Neuronal stem cell (in vitro differentiated cells): ENCODE measurements at places on chromosomes 5 and 9.

DNA sequence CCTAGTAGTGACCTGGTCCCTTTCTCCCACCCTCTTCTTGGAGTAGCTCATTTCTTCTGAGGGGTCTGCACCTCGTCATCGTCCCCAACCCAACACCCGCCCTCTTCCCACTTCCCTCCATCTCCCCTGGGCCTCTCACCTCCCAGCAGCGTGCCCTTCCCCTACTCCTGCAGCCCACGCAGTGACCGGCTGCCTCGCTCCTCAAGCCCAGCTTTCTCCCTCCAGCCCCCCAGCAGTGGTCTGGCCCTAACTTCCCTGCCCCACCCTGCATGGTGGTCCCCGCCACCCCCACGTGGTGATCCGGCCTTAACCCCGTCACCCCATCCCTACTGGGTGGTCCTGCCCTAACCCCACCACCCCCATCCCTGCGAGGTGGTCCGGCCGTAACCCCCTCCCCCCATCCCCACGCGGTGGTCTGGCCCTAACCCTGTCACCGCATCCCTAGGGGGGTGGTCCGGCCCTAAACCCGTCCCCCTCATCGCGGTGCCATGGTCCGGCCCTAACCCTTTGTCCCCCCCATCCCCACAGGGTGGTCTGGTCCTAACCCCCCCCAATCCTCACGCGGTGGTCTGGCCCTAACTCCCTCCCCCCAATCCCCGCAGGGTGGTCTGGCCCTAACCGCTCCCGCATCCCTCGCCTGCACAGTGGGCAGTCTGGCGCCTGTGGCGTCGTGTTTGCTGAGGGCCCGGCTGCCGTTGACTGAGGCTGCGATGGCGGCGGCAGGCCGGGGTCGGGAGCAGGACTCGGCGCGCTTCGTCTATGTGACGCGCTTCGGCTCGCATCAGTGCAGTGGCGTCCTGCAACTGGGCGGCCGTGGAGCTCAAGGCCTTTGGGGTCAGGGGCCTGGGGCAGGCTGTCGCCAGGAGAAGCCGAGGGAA is at the start of gene C5orf47:
C5orf47 (plus strand) TSS at position 617 of the 878 bp plus-strand sequence; CDS start at position 711, 94 bp downstream.
- DNase-seq, result no peak

GRCh38 chr5:21071421-21071820 is 1083.4 kb upstream of the CDH18 start:
- DNase-seq, result no peak

GRCh38 chr9:114559830-114560513 is 27.6 kb upstream of the ATP6V1G1 start:
- DNase-seq, result no peak

DNA sequence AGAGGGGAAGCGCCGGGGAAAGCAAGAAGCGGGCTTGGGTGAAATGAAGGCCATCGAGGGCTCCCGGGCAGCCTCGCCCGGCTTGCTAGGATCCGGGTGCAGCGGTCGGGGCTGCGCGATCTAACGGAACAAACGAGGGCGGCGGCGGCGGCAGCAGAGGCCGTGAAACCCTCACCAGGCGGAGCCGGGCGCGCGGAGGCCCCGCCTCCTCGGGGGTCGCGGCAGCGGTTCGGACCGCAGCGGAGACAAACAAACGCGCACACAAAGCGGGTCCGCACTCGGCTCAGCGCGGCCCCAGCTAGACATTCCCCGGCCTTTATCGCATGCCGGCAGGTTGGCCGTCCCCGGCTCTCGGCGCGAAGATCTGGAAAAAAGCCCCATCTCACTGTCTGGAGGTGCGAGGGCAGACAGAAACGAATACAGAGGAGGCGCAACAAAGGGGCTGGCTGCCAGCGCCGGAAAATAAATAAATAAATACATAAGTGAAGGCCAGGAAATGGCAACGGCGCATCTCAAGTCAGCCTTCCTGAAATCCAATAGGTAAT is 10.5 kb upstream of the TRIM36 start:
- peak; percentile 78 for DNase-seq

- no peak for DNase-seq
Observed at GRCh38 chr9:101514071-101514470, 19.6 kb upstream of the RNF20 start.

GRCh38 chr9:23702311-23702922 is 123.6 kb downstream of the ELAVL2 start:
- DNase-seq, result no peak

- no peak for DNase-seq
Observed at GRCh38 chr5:117486261-117486660, 911.6 kb upstream of the SEMA6A start.

- DNase-seq, result no peak
Observed at GRCh38 chr9:101375546-101375945, 9.3 kb downstream of the BAAT start.

DNA sequence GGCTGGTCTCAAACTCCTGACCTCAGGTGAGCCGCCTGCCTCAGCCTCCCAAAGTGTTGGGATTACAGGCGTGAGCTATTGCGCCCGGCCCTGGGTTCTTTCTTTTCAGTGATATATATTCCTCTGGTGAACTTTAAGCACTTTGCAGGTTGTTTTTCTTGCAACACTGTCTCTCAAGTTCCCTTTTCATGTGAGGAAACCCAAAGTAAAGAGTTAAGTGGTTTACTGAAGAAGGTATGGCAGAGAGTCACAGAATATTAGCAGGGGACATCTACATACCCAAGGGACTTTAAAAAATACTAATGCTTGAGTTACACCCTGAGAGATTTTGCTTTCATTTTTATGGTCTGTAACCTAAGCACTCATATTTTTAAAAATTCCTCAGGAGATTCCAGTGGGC is 6.7 kb upstream of the GAPT start:
- no peak for DNase-seq

GRCh38 chr5:163473635-163474243 is 13.3 kb downstream of the HMMR start:
- DNase-seq, result no peak

GRCh38 chr9:89436326-89436725 is 61.6 kb downstream of the SEMA4D start:
- no peak for DNase-seq

GRCh38 chr9:76534026-76534425 is 75.0 kb downstream of the GCNT1 start:
- DNase-seq, result no peak

GRCh38 chr5:10565785-10566542 is 2.1 kb downstream of the ANKRD33B start:
- no peak for DNase-seq

- DNase-seq, result no peak
Observed at GRCh38 chr5:3595006-3595961, at the start of gene IRX1. Gene IRX1, plus strand, starts transcription at chr5:3595832. Its CDS starts 274 bp downstream, at chr5:3596106.

- DNase-seq, result no peak
Observed at GRCh38 chr5:74017112-74017511, 391.1 kb downstream of the ARHGEF28 start.

DNA sequence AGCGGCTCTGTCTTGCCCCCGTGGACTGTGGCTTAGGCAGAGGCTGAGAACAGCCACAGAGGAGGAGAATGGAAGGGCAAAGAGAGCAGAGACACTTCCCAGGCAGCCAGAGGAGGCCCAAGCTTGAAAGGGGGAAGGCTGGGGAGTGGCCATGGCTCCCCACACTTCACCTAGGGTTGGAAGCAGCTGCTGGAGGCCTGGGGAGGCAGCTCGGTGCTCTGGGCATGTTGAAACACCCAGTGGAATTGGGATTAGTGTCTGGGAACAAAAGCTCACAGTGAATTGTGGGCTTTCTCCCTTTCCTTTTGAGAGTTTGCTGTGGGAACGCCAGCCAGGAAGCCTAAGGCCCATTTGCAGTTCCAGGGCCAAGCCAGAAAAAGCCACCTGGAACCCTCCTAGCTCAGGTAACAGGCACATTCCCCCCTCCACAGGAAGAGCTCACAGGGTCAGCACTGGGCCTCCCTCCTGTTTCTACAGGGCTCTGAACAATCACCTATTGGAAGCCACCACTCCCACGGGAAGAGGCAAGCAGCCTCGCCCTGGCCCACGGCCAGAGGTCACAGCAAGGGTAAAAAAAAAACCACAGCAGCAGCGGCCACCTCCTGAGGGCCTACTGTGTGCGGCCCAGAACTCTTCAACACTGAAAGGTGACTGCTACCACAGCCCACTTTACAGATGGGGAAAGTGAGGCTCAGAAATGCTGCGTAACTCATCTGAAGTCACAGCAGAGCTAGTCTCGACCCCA is 20.2 kb downstream of the EEIG1 start:
- DNase-seq, result no peak

- peak; percentile 21 for DNase-seq
Observed at GRCh38 chr5:18305288-18305924, 671.1 kb downstream of the TAF11L14 start.

GRCh38 chr9:91119142-91119541 is 242.6 kb downstream of the AUH start:
- no peak for DNase-seq

DNA sequence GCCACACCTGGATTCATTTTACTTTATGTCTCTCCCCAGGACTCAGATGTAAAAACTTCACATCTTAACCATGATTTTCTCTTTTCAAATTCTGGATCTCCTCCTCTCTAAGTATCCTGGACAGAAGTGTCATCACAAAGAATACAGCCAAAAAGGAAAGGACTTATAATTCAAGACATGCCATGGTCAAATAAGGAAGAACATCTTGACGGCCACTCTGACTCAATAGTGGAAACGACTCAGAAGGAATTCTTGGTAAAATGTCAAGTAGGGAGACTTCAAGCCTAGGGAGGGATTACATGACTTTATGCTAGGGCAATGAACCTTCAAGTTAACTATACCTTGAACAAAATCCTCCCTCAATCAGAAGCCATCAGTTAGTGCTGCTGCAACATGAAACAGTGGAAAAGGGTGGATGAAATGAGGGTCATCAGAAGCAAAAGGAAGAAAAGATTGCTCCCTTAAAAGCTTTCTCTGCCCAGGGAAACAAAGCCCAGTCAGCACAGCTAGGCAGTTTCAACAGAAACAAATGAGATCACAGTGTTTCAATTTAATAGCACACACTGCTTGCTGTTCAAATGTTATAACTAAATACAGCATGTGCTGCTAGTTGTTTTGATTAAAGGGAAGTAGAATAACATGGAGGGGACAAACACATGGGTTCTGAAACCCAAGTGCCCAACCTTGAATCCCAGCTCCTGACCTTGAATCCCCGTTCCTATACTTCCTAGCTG is 101.4 kb downstream of the LPAR1 start:
- no peak for DNase-seq

- no peak for DNase-seq
Observed at GRCh38 chr5:39947657-39948056, 522.9 kb upstream of the DAB2 start.
